ENCODE measurements at places on chromosomes 3 and 15.

DNA sequence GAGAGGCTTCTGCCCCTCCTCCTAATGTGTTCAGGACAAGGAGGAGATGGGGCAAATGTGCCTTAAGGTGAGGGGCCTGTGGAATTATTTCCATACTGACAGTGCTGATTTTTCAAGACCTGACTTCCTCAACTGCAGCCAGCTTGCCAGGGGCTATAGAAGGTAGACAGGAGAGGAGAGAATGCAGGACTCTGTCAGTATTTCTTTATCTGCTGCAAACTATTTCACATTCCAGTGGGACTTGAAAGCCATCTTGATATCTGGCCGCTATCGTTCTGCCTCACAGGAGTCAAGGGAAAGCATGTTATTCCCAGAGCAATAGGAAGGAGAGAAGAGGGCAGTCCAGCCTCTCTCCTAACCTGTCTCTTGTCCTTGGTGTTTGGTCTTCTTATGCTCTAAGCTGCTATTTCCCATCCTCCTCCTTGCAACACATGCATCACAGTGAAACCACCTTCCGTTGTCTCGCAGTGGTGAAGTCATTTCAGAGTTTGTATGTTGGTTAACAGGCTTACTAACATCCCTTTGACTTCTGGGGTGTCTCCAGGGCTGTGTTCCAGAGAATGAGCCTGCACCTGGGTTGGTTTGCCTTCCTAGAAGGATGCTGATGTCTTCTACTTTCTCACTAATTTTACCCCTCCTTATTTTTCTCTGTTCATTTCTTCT lies 95.1 kb upstream of the MRPS22 start:
- no peak for DNase-seq

GRCh38 chr3:121981473-121981872 lies 40.6 kb downstream of the ILDR1 start:
- DNase-seq: no peak

- DNase-seq: no peak
Measured at GRCh38 chr3:7249493-7250076, 388.7 kb downstream of the GRM7 start.

DNA sequence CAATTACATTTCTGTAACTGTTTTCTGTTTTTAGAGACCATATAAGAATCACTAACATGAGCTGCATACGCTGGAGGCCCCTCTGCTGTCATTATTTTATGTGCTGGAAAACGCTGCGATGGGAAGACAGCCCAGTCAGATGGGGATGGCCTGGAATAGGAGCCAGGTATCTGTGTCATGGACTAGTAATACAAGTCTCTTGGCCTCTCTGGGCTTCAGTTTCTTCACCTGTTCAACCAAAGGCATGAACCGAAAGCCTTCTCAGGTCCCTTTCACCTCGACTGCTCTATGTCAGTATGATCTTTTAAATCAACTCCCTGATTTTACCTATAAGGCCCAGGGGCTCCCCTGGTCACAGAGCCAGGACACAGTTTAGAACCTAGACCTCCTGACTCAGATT lies 14.6 kb upstream of the RFTN1 start:
- DNase-seq: no peak

DNA sequence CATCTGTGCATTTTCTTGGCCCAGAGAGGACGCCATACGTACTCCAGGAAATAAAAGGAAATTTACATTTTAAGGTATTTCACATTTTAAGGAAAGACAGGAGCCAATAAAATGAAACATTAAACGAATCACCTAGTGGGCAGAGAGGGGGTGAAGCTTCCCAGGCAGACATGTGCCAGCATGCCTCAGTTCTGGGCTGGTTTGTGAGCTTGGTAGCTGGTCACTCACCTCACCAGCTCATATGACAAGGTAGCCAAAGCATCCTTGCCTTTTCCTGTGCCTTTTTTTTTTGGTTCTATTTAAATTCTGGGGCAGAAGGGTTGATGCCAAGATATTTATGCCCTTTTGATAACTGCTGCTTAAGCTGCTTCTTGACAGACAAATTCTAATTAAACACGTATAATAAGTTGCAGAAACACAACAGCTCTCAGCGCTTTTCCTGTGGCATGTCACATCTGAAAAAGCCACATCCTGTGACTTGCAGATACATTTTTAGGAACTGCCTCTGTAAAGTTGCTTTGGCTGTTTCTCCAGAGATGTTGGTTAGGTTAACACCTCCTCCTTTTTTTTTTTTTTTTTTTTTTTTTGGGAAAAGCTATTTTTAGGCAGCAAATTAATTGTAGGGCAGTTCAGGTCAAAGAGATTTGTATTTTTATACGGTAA lies 218.6 kb downstream of the PDCD6IP start:
- peak; percentile 71 for DNase-seq

DNA sequence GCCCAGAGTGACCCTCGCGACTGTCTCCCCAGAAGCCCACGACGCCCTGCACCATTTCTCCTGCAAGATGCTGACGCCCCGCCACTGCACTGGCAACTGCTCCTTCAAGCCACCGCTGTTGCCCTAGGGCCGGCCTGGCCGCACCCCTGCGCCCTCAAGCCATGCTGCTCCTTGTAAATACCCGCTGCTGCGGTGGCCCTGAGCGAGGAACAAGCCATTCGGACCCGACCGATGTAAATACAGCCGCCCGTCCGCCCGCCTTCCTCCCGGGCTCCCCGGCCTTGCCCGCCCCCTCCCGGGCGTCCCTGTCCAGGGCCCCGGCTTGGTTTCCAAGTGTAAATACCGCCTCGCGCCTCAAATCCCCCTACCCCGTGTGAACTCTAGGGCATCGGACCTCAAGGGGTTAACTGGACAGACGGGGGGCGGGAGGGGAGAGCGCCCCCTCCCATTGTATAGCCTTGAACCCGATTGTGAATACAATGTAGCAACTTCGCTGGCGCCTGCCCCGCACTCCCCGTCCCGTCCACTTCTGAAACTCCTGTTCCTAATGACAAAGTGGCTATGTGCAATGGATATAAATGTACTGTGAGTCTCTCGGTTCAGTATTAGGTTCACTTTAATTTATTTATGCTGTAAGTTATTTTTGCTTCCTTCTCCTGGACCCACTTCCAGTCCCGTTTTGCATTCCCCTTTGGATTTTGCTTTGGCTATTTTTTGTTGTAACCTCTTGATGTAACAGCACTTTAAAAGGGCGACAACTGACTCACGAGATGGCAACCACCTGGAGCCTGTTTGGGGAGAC lies 5.9 kb downstream of the RNU6-1 start:
- no peak for DNase-seq

DNA sequence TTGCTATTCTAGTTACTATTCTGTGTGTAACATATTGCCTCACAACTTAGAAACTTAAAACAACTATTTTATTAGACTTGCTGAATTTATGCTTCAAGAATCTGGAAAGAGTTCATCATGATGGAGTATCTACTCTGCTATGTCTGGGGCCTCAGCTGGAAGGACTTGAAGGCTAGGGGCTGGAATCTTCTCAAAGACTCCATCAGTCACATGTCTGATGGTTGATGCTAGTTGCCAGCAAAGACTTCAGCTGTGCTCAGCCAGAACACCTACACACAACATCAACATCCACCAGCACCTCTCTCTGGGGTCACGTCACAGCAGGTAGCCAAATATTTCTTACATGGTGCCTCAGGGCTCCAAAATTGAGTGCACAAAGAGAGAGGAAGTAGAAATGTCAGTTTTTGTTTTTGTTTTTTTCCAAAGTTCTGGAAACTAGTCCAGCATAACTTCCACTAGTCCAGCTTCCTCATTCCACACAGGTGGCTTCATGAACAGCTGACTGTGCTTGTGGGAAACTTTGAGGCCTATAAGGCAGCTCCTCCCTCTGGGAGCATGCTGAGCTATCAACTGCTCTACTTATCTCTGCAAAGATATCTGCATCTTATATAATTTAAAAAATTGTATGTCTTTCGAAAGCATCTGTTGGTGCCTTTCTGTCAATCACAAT lies 325.4 kb upstream of the AGTR1 start:
- DNase-seq: peak; percentile 12

Data from mammary epithelial cell (primary cell).